NCI-H2107 (cell line): ENCODE measurements at places on chromosomes 2 and 18.

- DNase-seq, result no peak
These were observed 164.9 kb downstream of the RDH14 start for GRCh38 chr2:18395555-18395954.

DNA sequence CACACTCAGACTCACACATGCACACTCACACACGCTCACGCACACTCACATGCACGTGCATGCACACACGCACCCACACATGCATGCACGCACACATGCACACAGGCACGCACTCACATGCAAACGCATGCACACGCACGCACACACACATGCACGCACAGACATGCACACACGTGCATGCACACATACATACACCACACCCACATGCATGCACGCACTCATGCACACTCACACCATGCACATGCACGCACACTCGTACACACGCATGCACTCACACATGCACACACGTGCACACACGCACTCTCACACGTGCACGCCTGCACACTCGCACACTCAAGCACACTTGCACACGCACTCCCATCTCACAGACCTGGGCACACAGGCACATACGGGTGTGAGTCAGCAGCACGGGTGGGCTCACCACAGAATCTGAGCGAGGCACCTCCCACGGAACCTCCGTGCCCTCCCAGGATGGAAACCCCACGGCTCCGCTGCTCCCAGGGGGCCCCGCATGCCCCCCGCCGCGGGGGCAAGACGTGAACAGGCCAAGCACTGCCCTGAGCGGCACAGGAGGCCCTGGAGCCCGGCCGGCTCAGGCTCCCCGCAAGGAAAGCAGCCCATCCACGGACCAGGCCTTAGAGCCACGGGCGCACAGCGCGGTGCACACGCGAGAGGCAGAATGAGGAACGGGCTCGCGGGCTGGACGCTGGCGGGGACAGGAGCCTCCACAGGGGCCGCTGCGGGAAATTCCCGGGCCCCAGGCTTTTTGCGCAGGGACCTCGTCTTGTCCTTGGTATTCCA lies 8.4 kb upstream of the KCNG2 start:
- no peak for DNase-seq

DNA sequence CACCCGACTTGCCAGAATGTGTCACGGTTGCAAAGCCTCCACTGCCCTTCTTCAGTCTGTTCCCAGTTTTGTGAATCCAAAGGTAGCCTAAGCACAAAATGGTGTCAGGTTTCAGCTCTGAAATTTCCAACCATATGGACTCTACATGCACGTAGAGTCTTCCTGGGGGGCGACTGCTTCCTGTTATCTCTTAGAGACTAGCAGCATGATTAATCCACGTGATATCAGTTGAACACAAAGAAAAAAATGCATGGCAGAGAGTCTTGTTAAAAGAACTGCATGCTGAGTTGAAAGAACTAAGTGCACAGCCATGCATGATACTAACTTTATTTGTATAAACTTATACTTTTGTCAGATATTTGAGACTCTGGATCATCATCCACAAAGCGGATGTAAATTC lies 404.4 kb downstream of the SOCS6 start:
- DNase-seq, result no peak

DNA sequence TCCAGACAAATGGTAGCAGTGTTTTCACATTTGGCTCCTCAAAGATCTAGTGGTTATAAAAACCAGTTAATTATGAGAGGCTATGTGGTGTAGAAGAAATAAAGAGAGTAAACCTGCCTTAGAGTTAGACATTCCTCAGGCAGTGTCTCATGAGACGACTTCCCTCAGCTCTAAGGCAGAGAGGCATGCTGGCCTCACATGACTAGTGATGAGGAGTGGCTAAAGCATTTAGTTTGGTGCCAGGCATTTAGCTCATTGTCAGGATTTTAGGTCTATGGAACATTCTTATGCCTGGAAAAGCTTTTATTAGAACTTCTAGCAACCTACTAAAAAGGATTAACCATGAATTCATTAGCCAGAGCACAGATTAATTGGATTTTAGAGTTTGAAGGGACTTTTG lies 90.3 kb downstream of the RPRM start:
- no peak for DNase-seq

GRCh38 chr18:79875531-79875919 lies 75.9 kb downstream of the SLC66A2 start:
- no peak for DNase-seq

GRCh38 chr2:795531-796041 lies 118.4 kb upstream of the TMEM18 start:
- DNase-seq, result no peak

DNA sequence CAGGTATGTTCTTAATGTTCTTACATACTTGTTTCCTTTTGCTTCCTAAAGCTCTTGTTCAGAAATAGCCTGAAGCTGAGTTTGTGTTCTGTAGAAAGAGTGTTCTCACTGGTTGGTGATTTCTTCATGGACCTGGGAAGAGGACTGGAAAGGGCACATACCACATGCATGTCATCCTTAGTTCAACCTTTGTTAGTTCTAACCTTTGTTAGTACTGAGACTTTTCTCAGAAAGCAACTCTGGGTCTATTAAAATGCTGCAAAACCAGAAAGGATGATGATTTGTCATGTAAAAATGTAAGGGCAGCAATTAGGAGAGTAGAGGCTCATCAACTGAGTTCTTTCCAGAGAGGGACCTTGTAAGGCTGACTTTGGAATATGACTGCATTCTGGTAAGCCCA lies 2.5 kb upstream of the FAP start:
- DNase-seq, result no peak

- no peak for DNase-seq
These were observed 76.4 kb downstream of the TANC1 start for GRCh38 chr2:159044804-159045286.

- no peak for DNase-seq
These were observed 71.2 kb downstream of the MAIP1 start for GRCh38 chr2:200026332-200027230.

GRCh38 chr18:41410006-41410405 lies 545.0 kb upstream of the PIK3C3 start:
- DNase-seq, result no peak
